Activated CD8-positive, alpha-beta memory T cell treated with anti-CD3 and anti-CD28 coated beads for 48 hours (primary cell): ENCODE measurements at places on chromosomes 4 and X.

GRCh38 chr4:121070274-121070673, 2.1 kb downstream of the NDNF start:
- no peak for DNase-seq

- no peak for DNase-seq
Measured at GRCh38 chr4:156598138-156598681, 373.4 kb downstream of the PDGFC start.

GRCh38 chrX:105646592-105647372, 175.6 kb upstream of the NRK start:
- no peak for DNase-seq

DNA sequence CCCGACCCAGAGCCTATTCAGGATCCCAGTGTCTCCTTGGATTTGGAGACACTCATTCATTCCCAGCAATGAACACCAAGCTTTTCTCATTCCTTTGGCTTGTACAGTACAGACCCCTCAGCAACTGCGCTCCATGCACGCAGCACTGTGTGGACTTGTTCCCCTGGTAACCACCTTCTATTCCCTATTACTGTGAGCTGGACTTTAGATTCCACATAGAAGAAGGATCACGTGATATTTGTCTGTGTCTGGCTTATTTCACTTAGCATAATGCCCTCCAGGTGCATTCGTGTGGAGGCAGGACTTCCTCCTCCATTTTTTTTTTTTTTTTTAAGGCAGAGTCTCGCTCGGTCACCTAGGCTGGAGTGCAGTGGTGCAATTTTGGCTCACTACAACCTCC, 106.4 kb downstream of the PHKA2 start:
- DNase-seq, result no peak

DNA sequence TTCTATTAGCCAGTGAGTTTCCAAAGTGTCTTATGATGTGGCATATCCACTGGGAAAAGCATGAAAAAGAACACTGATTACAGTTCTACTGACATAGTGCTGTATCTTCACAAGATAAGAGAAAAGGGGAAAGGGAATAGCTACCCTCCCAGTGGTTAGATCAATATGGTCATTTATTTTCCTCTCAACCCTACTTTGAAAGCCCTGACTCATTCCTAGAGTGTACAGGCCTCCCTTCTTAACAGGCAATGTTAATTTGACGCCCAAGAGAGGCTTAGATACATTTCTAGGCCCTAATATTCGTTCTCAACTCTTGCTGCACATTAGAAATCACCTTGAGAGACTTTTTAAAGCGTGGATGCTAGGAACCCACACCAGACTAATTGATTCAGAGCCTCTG, 20.4 kb upstream of the BRS3 start:
- no peak for DNase-seq

- DNase-seq, result no peak
Measured at GRCh38 chr4:152079543-152080293, 318.9 kb upstream of the GATB start.

DNA sequence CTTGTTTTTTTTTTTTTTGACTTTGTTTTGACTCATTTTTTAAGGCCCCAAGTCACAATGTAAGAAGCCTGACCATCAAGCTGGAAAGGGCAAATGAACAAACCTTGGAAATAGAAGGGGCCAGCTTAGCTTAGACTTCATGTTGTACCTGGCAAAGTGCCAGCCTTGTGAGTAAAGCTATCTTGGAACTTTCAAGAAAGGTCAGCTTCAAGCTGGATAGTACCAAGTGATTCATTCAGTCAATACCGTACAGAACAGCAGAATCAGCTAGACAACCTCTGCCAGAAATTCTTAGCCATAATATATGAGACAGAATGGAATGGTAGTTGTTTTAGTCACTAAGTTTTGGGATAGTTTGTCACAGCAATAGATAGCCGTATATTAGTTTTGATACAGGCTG, 1492.2 kb upstream of the TENM3 start:
- DNase-seq, result no peak
